T-helper 17 cell (primary cell): ENCODE measurements at places on chromosomes 5 and 9.

DNA sequence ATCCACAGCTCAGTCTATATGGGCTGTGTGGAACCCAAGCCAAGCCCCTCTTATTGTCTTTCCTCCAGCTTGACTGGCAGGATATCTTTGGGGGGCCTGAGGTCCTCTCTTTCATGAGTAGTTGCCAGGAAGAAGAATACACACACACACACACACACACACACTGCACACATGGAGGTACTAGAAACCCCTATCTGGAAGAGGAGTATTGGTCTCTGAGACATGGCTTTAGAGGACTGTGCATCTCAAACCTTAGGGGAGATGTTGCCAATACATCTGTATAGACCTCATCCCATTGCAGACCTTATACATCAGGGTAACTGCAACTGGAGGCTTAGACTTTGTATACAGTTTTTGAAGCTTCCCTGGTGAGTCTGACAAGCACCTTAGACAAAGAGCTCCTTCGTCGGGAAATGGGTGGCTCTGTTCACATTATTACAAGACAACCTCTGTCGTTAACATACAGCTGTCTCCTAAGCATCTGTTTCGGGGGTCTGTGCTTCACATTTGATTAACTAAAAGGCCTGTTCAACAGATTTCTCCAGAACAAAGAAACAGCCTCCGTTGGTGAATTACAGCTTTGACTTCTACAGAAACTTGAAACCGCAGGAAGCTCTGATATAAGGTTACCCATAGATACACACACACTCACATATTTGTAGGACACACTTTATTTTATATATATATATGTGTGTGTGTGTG is 5.5 kb upstream of the ENTREP1 start:
- DNase-seq: no peak

- no peak for DNase-seq
Observed at GRCh38 chr5:97550164-97550563, 367.1 kb upstream of the RIOK2 start.

DNA sequence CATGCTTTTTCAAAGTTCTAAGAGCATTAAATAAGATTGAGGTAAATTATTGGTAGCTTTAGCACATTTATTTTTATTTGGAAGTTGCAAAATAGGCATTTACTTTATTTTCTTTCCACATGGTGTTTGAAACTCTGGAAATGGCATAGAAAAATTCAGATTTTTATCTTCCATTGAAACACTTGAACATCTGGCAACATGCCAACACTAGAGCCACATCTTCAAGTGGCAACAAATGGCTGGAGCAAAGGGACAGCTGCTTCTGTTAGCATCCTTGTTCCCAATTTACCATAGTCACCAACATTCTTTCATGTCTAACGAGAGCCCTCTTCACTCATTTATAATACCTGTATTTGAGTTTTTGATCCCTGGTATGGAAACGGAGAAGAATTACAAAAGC is 539.9 kb downstream of the ZNF608 start:
- no peak for DNase-seq

GRCh38 chr5:13994621-13995253 is 50.2 kb upstream of the DNAH5 start:
- DNase-seq: no peak

GRCh38 chr5:10452768-10453331 is 11.2 kb downstream of the ROPN1L start:
- DNase-seq: no peak

- DNase-seq: no peak
Observed at GRCh38 chr5:65762234-65762633, 40.2 kb downstream of the NLN start.

GRCh38 chr5:137733006-137733405 is 2.9 kb downstream of the KLHL3 start:
- no peak for DNase-seq

DNA sequence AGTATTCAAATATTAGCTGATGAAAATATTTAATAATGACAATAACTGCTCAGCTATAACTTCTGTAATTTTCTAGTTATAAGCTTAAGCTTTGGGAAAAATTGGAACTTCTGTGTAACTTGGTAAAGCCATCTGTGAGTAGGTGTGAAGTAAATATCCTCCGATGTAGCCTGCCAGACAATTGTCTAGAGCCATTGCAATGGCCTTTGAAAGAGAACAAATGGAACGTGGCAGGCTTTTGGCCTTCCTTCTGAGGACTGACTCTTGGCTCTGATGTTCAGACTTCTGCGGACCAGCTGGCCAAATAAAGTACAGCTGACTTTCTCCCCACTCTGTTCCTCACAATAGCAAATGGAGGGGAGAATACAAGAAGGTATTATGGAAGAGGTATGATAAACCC is 203.4 kb upstream of the NMUR2 start:
- no peak for DNase-seq

- no peak for DNase-seq
Observed at GRCh38 chr5:83000922-83001321, 76.3 kb downstream of the TMEM167A start.

GRCh38 chr9:3721096-3721495 is 195.3 kb upstream of the RFX3 start:
- no peak for DNase-seq

DNA sequence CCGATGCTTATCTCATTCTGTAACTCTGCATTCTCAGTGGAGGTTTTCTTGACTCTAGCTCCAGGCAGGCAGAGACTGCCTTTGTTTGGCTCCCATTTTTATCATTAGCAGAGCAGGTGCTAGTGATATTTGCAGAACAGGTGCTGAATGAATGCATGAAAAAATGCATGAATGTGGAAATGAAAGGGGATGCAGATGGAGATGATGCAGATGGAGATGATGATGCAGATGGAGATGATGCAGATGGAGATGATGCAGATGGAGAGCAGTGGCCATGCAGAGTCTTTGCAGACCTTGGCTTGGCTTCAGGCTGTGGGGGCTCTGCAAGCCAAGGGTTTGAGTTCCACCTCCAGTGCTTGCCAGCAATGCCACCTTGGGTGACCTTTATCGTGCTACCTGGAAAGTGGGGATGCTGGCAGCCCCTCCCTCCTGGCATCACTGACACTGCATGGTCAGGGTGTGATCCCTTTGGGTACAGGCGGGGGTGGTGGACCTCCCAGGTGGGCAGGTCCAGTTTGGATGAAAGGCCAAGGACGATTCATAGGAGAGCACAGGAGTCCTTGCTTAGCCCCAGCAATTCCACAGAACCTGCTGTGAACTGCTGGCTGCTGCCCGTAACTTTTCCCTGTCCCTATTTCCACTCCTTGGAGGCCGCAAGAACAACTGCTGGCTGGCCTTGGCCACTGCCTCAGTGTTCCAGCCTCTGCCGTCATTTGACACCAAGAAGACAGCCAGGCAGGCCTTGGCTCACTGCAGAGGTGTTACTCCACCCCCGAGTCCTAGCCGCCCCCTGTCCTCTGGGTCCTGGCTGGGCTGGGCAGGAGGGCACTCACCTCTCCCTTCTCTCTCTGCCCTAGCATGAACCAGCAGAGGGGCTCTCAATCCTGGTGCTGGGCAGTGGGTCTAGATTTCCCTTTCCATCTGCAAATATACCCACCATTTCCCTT is 33.0 kb downstream of the ERGIC1 start:
- DNase-seq: no peak

GRCh38 chr9:129606161-129607026 is 14.5 kb downstream of the C9orf50 start:
- DNase-seq: no peak

- no peak for DNase-seq
Observed at GRCh38 chr5:61348447-61348846, 16.4 kb downstream of the ZSWIM6 start.

DNA sequence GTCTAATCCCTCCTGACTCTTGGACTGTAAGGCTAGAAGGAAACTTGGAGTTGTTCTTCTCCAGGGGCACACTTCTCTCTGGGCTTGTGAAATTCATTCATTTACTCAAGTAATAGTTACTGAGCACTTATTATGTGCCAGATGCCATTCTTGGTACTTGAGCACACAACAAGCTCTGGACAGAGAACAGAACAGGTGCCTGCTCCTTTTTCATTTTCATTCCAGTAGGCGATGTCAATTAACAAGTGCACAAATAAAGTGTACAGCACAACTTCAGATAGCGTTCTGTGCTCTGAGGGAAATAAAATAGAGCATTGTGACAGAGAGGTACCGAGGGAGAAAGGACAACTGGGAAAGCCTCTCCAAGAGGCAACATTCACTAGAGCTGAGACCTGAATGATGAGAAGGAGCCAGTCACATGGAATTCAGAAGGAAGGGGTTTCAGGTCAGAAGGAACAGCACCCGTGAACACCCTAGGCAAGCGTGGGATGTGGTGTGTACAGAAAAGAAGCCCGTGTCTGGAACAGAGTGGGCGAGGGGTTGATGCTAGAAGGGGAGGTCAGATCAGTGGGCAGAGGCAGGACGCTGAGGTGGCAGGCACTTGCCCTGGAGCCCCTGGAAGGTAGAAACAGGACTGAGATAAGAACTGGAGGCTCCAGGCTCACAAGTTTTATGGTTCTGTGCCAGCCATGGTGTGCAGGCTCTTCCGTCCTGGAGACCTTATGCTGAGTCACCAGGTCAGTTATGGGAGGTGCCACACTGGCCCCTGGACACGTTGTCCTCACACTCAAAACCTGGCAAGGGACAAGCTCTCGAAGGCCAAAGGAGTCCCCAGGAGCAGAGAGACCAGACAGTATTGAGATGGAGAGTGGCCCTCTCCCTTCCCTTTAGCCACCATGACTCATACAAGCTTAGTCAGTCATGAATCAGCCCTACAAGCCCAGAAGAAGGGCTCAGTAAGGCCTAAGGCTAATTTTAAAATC is 7.2 kb upstream of the ABLIM3 start:
- no peak for DNase-seq

- no peak for DNase-seq
Observed at GRCh38 chr9:77435277-77435676, 212.8 kb downstream of the GNA14 start.
